ENCODE measurements at places on chromosomes 7 and 10. TPM values are rescaled to one million over a fixed set of nuclear protein-coding genes. Genes with fewer than 3 reads are reported as not detected.

DNA sequence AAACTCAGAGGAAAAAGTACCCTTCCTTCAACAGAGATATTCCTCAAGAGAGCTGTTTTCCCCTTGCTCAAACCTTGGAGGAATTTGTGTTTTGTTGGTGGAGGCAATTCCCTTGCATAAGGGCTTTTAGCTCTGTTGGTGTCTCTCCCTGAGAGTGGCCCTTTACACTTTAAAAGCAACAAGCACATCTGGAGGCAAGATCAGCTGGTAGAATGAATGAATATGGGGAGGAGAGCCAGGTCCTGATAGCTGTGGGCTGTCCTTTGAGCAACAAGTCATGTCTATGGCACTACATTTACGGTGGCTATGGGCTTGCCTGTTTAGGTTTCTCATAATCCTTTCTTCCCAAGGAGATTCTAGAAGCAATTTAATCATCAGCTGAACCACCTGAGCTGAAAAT lies 384.0 kb downstream of the SORCS3 start:
- no peak for DNase-seq

DNA sequence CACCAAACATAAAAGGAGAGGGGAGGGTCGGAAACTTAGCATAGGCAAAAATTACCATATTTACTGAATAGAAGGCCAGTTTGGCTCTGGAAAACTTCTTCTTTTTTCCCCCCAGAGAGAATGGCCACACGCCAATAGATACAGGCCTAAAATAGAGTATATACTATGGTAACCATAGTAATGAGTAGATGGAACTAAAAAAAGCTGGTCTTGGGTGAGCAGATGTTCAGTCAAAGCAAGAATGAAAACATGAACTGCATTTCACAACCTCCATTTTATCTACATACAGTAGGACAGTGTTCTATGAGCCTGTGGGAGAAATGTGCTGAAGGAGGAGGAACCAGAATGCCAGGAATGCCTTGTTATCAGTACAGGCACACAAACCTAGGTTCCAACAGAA lies 141.7 kb upstream of the SEMA3A start:
- DNase-seq = no peak

DNA sequence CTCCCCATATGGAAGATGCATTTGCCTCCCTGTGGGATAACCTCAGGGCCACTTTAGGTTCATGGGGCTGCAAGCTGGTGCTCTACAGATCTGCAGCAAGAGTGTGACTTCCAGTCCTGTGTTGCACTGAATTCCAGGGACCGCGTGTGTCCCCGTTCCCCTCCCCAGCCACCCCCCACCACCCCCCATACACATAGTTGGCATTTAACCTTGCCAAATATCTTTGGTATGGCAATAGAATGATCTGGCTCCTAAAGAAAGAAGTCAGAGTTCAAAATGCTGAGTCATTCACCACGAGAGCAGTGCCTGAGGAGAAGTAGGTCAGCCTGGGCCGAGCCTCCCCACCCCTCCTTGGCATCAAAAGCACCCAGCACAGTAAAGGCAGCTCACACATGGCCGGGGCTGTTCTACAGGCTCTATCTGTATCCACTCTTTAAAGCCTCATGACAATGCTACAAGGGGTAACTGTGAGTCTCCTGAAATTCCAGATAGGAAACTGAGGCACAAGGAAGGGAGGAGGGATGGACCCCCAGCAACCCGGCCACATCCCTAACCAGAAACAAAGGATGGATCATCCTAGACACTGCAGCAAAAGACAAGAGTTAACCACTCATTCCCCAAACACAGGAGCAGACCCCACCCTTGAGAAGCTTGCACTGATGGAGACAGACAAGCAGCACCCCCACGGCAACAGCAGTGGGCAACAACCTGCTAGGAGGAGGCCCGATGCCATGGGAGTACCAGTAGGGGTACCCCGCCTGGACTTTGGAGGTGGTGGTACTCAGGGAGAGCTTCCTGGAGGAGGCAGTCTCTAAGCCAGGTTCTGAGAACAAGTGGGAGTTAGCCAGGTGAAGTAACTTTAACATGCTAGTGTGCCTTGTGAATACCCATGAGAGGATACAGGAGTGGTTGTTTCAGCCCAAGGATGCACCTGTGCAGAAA lies 70.3 kb upstream of the NANOS1 start:
- no peak for DNase-seq

DNA sequence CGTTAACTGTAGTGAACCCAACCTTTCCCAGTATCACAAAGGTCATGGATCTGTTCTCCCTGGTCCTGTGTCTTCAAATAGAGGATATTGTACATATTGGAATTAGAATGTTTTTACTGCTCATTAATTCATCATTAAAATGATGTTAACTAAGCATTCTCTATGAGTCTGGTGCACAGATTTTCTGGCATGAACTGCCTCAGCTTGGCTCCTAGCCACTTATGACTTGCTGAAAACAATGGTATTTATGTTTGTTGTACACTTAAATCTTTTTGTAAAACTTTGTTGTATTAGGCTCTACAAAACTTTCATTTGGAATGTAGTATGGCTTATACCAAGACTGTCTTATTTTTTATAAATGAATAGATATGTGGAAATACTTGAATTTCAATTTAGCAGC lies 329.4 kb downstream of the TFEC start:
- DNase-seq = no peak

- no peak for DNase-seq
Observed at GRCh38 chr7:55521917-55522902, 50.1 kb downstream of the VOPP1 start.

- no peak for DNase-seq
Observed at GRCh38 chr10:9613338-9614075, 1404.2 kb upstream of the CELF2 start.

DNA sequence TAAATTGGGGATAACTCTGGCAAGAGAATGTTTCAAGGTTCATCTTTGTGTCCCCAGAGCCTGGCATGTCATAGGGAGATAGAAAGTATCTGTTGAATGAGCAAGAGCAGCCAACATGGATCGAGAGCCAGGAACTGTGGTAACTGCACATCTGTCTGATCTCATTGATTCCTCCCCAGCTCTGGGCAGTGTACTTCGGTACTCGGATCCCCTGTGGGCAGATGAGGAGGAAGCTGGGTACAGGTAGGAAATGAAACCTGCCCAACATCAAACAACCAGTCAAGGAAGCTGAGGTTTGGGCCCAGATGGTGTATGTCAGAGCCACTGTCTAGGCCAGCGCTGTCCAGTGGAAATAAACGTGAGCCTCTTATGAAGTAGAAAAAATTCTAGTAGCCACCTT lies 76.4 kb downstream of the GRK5 start:
- DNase-seq = no peak

DNA sequence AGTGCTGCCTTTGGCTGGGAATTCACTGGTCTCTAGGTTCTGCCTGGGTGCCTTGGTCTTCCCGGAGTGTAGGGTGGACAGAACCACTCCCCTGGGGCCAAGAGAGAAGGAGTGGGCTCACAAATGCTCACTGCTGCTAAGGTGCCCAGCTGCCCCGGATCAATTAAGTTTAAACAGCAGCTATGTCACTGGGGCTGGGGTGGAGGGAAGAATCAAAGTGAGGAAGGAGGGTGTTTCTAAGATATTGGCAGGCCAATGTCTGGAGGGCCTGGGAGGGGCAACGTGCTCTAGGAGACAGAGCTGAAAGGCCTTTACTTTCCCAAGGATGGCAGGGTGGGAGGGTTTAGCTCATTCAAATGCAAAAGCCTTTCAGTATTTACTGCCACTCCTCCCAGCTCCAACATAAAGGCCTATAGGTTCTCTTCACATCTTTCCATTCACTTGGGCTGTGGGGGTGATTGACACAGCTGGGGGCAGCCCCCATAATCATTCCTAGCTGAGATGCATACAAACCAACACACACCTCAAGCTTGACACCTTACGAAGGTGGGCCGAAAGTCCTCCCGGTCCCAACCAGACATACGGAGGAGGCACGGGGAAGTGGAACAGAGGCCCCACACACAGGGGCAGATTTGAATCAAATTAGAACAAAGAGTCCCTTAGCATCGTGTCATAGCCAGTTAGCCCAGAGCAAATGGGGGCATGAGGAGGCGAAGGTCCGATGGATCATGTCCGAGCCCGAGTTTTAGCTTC lies 108.0 kb upstream of the EFCAB10 start:
- DNase-seq = no peak

- no peak for DNase-seq
Observed at GRCh38 chr7:102927312-102927933, 14.6 kb downstream of the LRRC17 start.

- DNase-seq = no peak
Observed at GRCh38 chr7:128879461-128879938, 16.8 kb downstream of the ATP6V1F start.

DNA sequence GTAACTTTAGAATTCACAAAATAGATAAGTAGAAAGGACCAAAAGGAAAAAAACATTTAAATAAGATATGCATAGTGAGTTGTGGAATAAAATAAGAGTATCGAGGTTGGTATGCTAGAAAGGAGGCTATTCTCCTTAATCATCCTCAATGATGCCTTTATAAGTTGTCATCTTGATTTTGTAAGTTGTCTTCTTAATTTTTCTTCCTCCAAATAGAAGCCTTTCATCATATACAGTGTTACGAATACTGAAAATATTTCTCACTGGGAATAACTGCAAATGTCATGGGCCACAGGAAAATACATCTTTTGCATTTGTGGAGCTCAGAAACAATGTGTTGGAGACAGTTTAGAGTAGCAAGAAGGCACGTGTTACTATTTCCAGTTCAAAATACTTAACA lies 31.5 kb upstream of the PRTFDC1 start:
- DNase-seq = no peak

DNA sequence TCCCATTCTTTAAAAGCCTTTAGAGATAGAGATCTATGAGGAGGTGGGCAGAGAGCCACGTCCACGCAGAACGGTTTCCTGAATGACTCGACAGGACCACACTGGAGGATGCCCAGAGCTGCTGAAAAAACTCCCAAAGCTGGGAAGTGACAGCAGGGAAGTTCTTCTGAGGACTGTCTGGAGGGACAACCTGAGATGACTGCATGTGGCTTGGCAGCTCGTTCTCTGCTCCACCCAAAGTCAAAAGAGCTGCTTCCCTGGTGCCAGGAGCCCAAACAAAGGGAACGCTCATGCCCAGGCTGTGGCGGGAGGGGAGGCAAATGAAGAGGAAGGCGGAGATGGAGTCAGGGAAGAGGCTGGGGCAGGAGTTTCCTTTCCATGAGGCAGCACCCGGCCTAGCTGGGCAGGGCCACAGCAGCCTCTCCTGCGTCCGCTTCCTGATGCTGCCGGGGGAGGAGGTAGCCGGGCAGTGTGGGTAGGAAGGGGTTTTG lies 95.4 kb downstream of the CCDC3 start:
- DNase-seq = peak; percentile 68

DNA sequence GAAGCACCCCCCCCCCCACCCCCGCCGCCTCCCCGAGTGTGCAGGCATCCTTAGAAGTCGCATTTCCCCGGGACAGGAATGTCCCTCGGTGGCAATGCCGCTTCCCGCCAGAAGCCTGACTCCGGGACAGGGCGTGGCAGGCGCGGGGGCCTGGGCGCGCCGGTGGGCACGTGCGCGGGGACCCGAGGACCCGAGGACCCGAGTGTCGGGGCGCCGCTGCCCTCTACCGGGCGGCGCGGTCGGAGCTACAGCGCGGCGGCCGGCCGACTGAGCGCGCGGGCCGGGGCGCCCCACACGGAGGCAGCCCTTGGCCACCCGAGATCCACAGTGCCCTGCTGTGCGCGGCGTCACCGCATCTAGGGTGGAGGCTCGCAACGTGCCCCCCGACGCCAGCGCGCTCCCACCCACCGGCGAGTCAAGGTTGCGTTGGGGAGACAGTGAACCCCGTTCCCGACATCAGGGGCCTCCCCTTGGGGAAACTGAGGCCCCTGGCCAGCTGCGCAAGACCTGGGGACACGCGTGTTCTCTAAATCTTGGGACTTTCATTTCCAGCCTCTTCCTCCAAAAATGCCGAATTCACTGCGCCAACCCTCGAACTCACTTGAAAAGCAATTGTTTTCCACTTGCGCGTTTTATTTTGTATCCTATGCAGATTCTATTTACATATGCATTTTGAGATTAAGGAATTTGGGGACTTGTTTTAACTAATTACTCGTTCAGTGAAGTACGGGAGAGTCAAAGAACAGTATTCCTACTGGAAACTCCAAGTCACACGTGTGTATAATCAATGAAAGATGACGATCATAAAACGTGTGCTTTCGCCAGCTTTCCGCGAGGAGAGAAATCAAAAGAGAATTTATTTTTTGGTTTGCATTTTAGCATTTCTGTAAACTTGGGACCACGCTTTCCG lies 3.1 kb upstream of the CUX1 start:
- no peak for DNase-seq

GRCh38 chr10:48451969-48452878 lies 145.7 kb downstream of the MAPK8 start:
- DNase-seq = no peak

- no peak for DNase-seq
Observed at GRCh38 chr7:40850017-40850416, 715.2 kb downstream of the SUGCT start.

GRCh38 chr10:67612577-67613537 lies 83.1 kb downstream of the CTNNA3 start:
- no peak for DNase-seq

GRCh38 chr10:75402486-75403143 lies 1.1 kb upstream of the ZNF503 start:
- no peak for DNase-seq

GRCh38 chr7:41378156-41378555 lies 324.7 kb downstream of the INHBA start:
- no peak for DNase-seq

DNA sequence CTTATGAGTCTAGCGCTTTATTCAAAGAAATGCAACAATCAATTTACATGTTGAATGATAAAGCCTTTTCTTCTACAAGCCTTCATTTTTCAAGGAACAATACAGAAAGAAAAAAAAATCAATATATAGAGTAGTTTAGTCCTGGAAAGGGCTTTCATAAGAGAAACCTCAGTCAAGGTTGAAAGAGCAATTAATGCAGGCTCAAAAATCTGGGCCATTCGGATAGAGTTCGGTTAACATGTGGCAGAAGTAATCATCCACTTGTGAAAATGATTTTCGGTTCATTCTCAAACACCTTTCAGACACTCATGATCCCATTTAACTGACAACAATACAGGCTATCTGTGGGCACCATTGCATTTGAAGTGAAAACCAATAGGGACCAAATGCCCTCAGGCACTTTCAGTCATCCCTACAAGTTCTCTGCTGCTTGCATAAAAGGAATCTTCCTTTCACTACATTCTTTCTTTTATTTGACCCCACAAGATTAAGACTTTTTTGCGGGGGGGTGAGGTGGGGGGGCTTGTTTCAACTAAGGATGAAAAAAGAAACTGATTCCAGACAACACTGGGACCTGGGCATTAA lies 177.9 kb downstream of the RNF133 start:
- DNase-seq = no peak

The ADARB2 gene
- total RNA-seq = 0.71 TPM

The TFEC gene
- 8.4 TPM for total RNA-seq

The ZNF511 gene
- 20.0 TPM for total RNA-seq

The UNCX gene
- total RNA-seq = not detected

The ZDHHC16 gene
- 31.7 TPM for total RNA-seq

The ANKRD61 gene
- not detected for total RNA-seq

The LRMDA gene
- total RNA-seq = 36.6 TPM

The INMT gene
- total RNA-seq = 137 TPM

The PAPOLB gene
- total RNA-seq = 1.1 TPM

The RSPH10B2 gene
- total RNA-seq = not detected

The RPEL1 gene
- total RNA-seq = not detected

The ELAPOR2 gene
- 11.2 TPM for total RNA-seq

Data from thoracic aorta (tissue), 2 donors.